ENCODE measurements at places on chromosomes 12 and 14.

- no peak for DNase-seq
Measured at GRCh38 chr12:45368841-45369489, 153.1 kb downstream of the ANO6 start.

DNA sequence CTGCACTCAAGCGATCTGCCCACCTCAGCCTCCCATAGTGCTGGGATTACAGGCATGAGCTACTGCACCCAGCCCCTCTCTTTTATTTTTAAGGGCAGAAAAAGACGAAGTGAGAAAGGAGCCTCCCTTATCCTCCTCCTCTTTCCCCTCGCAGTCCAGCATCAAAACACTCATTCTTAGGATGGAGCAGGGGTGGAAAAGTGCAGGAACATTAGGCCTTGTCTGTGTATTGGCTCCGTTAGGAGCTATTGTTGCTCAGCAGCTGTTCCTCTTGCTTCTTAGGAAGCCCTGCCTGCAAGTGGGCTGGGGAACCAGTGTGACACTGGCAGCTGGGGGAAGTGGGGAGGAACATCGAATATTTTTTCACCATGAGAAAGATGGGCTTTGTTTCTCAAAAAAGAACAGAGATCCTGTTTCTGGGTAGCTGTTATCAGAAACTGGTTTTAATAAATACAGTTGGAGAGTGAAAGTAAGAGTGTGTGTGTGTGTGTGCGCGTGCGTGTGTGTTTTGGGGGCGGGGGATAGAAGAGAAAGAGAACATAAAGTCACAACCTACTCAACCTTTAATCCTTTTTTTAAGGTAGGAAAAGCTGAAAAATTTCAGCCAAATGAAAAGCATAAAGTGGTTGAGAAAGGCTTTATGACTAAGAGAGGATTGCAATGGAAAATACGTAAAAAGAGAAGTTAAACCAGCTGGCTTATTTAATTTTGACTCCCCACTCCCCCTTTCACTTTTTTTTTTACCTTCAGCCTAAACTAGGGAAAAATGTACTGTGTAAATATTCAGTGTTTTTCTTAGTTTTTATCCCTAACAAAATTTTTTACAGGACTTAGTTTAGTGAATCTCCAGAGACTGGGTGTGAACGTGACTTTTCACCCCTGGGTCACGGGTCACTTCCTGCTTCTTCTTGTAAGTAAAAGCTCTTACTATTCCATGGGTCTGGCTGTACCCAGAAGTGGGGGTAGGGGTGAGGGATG, 197.2 kb upstream of the PLEKHG7 start:
- no peak for DNase-seq

- DNase-seq = no peak
Measured at GRCh38 chr14:92348154-92348553, 25.2 kb downstream of the SLC24A4 start.

DNA sequence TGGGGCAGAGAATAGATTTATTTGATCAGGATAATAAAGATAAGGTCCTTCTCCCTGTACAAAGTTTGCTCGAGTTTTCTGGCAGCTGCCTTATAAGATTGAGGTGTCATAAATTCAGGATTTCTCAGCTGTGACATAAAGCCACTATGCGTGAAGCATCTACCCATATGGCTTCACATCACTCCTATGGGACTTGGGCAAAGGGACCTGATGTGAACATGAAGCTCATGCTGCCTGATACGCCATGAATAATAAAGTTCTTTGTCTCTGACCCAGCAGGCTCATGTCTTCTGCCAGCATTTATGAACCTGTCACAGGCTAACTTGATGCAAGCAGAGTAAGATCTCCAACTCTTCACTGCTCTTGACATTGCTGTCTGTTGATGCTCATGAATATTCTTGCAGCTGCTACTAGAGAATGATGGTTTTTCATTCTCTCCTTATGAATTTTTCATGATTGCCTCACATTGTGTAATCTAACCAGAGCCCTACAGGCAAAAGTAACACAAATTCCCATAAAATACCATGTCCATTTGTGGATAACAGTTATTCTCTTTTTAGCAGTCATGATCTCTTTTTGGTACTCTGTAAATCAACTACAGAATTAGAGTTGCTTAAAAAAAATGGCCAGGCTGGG, 49.0 kb upstream of the CPNE8 start:
- DNase-seq = no peak
